Dermis microvascular lymphatic vessel endothelial cell (primary cell): ENCODE measurements at places on chromosomes 11 and 22. TPM values are rescaled to one million over a fixed set of nuclear protein-coding genes. Genes with fewer than 3 reads are reported as not detected.

Gene TBX10
- total RNA-seq, result not detected in 2 replicates

Gene GAS2L1
- 11.8 and 26.8 TPM in 2 replicates for total RNA-seq

Gene STARD10
- 54.3 and 70.4 TPM in 2 replicates for total RNA-seq

Gene GRIA4
- total RNA-seq, result not detected in 2 replicates

Gene SSH3
- total RNA-seq, result 7.2 and 11.5 TPM in 2 replicates

Gene PGA5
- total RNA-seq, result not detected in 2 replicates

Gene PTPRCAP
- 0.51 TPM in 1 of 2 replicates, not detected in the other for total RNA-seq

Gene GPHA2
- not detected in 2 replicates for total RNA-seq

Gene DBX1
- not detected in 2 replicates for total RNA-seq

Gene GGTLC2
- total RNA-seq, result not detected in 2 replicates

Gene POU2AF2
- total RNA-seq, result not detected in 2 replicates

Gene MFRP
- total RNA-seq, result not detected in 2 replicates

Gene RAB3IL1
- total RNA-seq, result 1.9 and 11.3 TPM in 2 replicates

Gene CHRDL2
- total RNA-seq, result 0.26 and 0.63 TPM in 2 replicates

Gene TLCD5
- total RNA-seq, result 4.1 and 7.2 TPM in 2 replicates

Gene CDC42BPG
- total RNA-seq, result 0.13 and 0.38 TPM in 2 replicates
